ENCODE measurements at places on chromosomes 7 and 10. TPM values are rescaled to one million over a fixed set of nuclear protein-coding genes. Genes with fewer than 3 reads are reported as not detected.

The LIPJ gene
- not detected for total RNA-seq

DNA sequence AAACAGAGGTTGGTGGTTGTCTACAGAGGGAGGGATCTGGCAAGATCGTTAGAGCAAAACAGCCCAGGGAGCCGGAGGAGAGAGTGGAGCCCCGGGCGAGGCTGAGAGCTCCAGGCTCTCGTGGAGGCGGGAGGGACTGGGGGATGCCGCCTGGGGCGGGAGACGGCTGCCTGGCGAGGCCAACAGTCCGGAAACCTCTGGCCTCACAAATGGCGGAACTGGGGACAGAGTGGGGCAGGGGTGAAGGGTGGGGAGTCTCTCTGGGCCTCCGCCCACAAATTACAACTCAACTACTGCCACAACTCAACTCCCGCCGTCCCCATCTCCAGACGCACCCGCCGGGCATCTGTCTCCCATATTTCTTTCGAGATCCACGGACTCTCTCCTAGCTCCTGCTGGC is 47.7 kb downstream of the CLEC2L start:
- no peak for DNase-seq

- no peak for DNase-seq
Measured at GRCh38 chr10:22333167-22333974, 11.9 kb upstream of the SPAG6 start.

DNA sequence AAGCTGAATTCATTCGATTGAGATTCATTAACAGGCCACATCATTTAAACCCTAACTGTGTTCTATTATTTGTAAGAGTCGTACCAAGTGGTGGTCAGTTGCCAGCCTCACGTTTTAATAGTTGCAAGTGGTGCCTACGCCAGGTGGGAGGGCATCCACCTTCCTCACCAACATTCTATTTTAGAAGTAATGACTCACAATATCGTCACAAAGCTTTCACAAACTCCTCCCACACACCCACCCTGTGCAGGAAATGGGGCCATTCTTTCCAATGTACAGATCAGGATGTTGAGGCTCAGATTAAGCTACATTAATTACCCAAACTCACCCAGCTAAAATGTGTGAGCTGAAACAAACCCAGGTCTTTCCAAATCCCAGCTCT is 77.3 kb upstream of the SAMD8 start:
- no peak for DNase-seq

The GPRIN2 gene
- 0.16 TPM for total RNA-seq

The EPDR1 gene
- 9.2 TPM for total RNA-seq

DNA sequence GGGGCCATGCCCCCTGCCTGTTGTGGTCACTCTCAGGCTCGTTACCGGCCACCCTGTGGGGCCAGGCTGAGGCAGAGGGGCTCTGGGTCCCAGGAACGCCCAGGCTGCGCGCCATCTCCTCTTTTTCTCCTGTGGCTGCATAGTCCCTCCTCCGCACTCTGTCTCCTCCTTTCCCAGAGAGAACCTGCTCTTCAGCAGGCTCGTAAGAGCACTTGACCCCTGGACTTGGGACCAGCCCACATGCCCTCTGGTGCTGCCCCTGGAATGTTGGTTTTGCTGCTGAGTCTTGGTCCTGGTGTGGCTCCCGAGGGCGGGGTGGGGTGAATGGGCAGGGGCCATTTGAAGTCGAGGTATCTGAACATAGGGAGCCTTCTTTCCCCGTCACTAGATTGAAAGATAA is 6.6 kb upstream of the BHLHA15 start:
- DNase-seq, result no peak

GRCh38 chr7:70673778-70674570 is 458.0 kb upstream of the GALNT17 start:
- no peak for DNase-seq

GRCh38 chr10:128526791-128527375 is 400.7 kb upstream of the MKI67 start:
- DNase-seq, result no peak

DNA sequence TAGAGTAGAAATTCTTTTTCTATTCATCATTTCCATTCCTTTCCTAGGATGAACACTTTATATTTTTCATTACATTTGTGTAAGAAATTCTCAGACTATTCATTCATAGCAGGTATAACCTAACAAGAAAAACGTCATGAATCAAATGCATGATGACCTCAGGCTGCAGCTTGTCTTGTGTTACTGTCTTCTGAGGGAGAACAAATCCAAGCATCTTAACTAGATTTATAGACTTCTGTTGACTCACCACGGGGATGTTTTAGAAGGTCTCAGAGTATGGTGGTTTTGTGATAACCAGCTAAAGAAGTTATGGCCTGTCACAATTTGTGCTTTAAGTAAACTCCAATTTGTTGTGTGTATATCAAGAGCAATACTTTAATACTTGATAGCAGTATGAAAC is 102.7 kb downstream of the ANKRD7 start:
- no peak for DNase-seq

The DYDC2 gene
- total RNA-seq, result not detected

The INHBA gene
- total RNA-seq, result 5.5 TPM

The CPXM2 gene
- 48.5 TPM for total RNA-seq

DNA sequence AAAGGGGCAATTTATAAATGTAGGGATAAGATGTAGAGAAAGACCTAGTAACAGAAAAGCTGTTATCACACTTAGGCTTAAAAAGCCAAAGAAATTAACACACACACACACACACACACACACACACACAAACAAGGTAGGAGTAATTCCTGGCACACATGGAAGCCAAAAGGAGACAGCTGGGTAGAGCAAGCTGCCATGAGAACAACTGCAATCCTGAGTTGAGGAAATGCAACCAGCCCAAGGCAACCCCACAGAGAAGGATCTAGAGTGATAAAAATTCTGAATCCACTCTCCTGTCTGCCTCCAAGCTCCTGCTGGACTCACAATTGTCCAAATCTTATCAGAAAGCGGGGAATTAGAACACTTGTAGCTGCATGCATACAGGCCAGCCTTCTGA is 229.1 kb upstream of the DGKB start:
- no peak for DNase-seq

DNA sequence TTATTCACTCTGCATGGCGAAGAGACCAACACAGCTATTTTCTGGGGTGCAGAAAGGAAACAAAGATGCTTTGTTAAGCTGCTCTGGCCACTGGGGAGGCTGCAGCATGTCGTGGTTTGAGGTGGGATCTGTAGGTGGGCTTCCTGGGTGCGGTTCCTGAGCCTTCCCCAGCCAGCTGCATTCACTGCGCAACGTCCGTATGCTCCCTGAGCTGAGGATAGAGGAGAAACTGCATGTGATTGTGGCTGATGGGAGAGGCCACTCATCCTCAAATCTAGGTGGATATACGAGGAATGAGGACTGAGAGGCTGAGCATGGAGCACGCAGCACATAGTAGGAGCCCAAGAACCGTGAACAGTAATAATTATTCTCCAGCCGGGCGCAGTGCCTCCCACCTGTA is 9.9 kb upstream of the DNAAF5 start:
- DNase-seq, result no peak

The AKR1C4 gene
- not detected for total RNA-seq

GRCh38 chr10:101223274-101224059 is 5.8 kb downstream of the LBX1 start:
- DNase-seq, result no peak
